ENCODE measurements at places on chromosomes 16 and 17.

- no peak for DNase-seq
Measured at GRCh38 chr16:53304334-53304733, 129.9 kb upstream of the RBL2 start.

DNA sequence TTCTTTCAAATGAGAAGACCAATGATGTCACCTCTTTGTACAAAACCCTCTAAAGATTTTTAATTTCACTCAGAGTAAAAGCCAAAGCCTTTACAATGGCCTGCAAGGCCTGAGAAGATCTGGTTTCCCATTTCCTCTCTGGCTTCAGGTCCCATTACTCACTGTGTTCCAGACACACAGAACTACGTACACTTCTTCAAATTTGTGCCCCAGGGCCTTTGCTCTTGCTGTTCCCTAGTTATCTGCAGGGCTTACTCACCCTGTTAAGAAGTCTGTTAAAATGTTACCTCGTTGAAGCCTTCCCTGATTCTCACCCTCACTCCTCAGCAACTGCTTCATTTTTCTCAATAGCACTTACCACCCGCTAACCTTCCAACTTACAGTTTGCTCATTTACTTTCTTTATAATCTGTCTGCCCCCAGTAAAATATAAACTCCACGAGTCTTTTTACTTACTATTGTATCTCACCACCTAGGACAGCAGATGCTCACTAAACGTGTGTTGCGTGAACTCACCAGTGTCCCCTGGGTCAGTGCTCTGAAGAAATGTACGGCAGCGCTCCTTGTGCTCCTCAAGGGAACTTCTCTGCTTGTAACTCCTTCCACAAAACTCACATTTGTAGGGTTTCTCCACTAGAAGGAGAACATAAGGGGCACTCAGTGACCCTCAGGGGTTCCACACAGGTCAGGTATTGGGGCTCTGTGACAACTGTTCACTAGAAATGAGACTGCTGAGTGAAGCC is 50.2 kb downstream of the GRB7 start:
- DNase-seq: no peak

GRCh38 chr16:86037999-86038925 is 139.3 kb downstream of the IRF8 start:
- no peak for DNase-seq

GRCh38 chr17:75499313-75500022 is 15.9 kb downstream of the CASKIN2 start:
- DNase-seq: no peak

- no peak for DNase-seq
Measured at GRCh38 chr17:48054238-48055185, 6.4 kb downstream of the NFE2L1 start.

- no peak for DNase-seq
Measured at GRCh38 chr16:82671741-82672140, 45.0 kb downstream of the CDH13 start.

- DNase-seq: no peak
Measured at GRCh38 chr17:47820033-47820789, 1.4 kb downstream of the OSBPL7 start.

DNA sequence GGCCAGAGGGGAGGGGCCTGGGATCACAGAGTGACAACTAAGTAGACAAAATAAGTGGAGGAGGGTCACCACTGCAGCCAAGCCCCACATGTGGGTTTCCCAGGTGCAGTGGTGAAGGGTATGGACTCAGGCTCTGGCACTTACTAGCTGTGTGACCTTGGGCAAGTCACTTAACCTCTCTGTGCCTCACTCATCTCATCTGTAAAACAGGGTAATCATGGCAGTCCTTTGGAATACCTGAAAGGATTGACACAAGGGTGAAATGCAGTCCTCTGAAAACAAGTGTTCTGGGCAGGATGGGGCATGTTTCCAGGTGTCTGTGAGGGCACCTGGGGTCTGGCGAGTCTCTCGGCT is 55.8 kb downstream of the NKD1 start:
- DNase-seq: no peak

DNA sequence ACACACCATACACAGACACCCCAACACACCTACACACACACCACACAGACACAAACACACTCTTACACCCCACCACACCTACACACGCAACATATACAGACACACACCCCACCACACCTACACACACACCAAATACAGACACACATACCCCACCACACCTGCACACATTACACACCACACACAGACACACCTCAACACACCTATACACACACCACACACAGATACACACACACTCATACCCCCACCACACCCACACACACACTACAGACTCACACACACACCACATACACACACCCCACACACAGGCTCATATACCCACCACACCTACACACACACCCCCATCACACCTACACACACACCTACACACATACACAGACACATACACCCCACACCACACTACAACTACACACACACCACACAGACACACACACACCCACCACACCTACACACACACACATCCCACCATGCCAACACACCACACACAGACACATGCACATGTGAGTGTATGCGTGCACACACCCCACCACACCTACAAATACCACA is 31.4 kb downstream of the GPT2 start:
- DNase-seq: no peak

DNA sequence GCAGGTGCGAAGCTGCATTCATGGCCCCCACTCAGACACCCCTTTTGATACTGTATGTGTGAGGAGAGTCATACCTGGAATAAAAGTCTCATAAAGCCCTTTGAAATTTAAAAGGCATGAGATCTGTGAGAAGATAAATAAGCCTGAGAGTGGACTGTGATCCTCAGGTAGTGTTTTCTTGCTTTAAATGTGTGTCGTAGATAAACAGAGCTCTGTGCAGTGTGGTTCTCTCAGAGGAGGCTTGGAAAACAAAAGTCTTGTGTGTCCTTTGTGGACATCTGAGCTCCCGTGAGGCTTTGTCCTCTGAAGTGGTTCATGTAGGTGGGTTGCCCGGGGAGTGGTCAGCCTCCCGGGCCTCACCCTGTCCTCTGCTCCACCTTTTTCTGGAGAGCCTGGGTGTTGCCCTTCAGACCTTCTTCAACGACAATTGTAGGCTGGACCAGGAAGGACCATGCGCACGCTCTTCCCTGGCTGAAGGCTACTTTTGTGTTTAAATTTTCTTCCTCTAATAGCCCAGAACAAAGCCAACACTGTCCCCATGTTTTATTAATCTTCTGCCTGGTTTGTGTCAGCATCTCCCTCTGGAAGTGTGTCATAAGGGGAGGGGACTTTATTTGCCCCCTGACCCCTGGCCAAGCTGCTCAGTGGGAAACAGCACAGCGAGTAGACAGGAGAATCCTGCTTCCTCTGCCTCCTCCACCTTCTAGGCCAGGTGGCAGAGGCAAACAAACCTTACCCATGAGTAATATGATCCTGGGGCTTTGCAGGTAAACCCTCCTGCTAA is 151.2 kb downstream of the MSI2 start:
- DNase-seq: no peak

DNA sequence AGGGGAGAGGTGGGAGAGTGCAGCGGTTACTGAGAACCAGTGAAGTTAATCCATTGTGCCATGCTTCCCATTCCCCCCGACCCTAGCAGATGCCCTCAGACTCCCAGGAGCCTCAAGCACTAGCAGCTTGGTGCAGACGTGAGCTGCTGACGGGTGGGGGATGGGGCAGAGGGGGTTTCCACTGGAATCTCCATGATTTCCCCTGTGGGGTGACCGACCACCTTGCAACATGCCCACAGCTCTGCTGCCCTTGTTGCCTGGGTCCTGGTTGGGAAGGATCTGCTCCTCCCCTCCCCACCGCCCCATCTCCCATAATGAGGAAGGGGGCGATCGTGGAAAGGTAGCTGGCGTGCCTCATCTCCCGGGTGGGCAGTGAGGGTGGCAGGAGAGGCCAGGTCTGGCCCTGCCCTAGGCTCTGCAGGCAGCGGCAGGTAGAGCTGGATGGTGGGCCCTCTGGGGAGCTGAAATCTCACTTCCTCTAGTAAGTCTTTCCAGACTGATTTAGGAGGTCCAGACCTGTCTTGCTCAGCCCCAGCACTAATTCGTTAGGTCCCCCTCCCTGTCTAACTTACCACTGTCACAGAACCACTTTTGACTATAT is 9.6 kb downstream of the FLOT2 start:
- DNase-seq: no peak

DNA sequence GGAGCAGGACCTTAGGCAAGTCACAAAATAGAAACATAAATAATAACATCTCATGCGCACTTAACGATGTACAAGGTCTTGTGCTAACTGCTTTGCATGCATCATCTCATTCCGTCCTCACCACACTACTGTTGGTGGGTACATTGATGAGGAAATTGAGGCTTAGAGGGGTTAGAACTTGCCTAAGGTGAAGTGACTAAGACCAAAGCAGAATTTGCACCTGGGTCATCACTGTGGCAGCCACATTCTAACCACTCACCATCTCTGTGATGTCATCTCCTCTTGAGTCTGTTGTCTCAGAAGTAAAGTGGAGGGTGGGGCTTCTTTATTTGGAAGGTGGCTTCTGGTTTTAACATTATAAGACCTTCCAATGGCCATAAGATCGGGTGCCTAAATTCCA is 20.4 kb upstream of the TRIM25 start:
- DNase-seq: no peak

DNA sequence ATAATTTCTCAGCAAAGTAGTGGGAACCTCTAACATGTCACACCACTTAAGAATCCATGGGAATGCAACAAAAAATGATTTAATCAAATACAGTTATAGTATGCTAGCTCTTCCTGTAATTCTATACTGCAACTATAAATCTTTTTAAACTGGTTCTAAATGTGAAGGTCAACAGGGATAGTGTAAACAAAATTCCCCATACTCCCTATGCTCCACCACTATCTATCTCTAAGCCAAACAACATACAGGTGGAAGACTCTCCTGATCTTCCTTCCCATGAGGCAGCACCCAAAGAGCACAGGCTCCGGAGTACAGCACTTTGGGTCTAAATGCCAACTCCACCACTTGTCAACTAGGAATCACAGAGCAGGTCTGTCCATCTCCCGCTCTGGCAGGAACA is 4.4 kb downstream of the XPO6 start:
- no peak for DNase-seq

GRCh38 chr16:2199621-2200139 is 3.3 kb upstream of the CASKIN1 start:
- no peak for DNase-seq

- no peak for DNase-seq
Measured at GRCh38 chr17:66445229-66445628, 142.8 kb downstream of the PRKCA start.

DNA sequence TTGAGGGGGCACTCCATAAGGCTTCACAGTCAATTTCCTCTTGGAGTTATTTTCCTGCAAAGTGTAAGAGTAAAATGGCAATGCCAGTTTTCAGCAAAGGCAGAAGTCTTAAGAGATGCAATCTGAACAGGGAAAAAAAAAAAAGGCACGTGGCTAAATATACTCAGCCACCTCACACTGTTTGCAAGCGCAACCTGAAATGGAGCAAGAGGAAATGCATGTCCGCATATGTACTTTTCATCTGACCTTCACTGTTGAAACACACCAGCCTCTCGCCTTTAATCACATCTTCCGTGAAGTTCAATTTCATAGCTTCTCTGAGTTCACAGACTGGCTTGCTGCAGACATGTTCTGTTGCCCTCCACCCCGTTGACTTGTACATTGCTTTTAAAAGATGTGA is 101.4 kb downstream of the KATNIP start:
- no peak for DNase-seq

DNA sequence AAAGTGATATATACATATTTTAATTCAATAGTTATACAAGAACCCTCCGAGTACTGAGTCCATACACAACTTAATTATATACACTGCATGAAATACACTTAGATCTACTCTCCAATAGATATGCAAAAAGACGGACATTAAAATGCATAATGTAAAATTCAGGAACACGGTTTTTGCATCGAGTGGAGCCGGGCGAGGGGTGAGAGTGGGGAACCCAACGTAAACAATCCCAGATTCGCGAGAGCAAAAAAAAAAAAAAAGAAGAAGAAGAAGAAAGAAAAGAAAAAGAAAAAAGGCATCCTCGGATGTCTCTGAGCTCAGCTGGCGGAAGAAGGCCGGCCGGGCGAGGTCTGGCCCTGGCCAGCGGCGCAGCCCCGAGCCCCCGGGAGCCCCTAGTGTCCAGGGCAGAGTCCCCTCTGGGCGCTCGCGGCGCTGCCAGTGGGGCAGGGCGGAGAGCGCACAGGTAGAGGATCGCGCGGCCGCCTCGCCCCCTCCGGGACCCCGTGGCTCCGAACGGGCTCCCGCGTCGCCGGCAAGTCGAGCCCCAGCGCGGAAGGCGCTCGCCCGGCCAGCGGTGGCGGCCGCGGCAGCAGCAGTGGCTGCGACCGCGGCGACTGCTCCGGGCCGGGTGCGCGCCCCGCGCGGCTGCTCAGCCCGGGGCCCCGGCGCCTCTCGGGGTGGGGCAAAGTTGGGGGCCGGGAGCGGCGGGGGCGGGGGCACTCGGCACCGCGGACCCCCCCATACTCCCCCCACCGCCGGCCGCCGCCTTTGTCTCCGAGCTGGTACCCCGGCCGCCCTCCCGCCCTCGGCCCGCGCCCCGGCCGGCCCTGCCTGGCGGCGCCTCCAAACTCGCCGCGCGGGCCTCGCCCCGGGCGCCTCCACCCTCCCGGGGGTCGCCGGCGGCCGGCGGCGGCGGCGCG is 9.6 kb upstream of the ZFHX3 start:
- no peak for DNase-seq

DNA sequence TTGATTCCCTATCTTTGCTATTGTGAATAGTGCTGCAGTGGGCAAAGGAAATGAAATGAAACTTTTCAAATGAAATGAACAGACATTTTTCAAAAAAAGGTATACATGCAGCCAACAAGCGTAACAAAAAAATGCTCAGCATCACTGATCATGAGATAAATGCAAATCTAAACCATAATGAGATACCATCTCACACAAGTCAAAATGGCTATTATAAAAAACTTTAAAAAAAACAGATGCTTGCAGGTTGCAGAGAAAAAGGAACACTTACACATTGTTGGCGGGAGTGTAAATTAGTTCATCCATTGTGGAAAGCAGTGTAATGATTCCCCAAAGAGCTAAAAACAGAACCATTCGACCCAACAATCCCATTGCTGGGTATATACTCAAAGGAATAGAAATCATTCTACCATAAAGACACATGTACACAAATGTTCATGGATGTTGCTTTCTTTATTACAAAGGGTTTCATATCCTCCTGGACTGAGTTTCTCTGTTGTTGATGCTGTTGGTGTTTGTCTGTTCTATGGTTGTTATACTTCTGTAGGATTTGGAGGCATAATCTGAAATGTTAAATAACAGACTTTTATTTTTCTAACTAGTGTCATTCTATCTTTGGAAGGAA is 99.3 kb upstream of the SOX9 start:
- DNase-seq: no peak

DNA sequence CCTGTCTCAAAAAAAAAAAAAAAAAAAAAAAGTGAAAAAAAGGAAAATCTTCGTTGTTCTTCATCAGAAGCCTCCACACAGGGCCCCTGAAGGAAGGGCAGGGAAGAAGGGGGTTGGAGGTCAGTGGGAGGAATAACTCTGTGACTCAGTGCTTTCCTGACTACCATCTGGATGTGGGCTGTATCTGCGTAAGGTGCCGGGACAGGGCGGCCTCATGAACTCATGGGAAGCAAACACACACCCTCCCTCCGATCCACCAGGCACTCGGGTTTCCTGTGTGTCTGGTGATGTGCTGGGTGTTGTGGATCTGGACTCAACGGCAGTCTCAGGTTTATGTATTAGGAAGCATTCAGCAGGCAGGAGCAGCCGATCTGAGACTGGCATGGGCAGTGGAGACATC is 691.6 kb downstream of the WWOX start:
- no peak for DNase-seq

- DNase-seq: no peak
Measured at GRCh38 chr16:89140981-89141883, 30.3 kb upstream of the CDH15 start.
